AML-193 (cell line): ENCODE measurements at places on chromosomes 2 and 18.

DNA sequence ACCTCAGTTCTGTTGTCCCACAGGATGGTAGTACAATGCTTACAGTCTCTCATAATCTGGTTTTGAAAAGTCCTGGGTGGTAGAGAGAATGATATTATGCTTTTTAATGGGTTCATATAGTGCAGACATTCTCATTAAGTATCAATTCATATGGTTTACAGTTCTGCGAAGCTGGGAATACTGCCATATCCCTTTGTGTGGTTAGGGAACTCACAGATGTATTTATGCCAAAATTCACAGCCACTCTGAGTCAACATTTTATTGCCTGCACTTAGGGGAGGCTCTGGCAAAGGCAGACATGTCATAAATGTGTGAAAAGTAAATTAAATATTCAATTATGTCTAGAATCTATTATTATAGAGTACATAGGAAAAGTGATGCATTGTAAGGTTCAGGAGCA lies 808.2 kb downstream of the SUCLG1 start:
- DNase-seq: no peak

DNA sequence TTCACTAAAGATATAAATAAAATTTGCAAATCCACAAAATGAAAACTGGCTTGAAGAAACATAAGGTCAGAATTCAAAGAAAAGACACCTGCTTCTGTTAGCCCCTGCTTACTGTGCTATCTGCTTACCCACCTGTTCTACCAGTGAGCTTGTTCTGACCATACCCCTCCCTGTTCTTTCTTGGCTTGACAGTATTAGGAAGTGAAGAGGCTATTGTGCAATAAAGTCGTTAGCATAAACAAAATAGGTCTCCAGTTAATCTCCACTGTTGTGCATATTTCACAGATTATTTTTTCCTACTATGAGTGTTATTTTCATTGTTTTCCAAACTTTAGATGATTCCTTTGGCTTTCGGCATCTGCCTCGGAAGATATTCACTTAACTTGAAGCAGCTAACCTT lies 322.1 kb downstream of the CCDC85A start:
- no peak for DNase-seq

DNA sequence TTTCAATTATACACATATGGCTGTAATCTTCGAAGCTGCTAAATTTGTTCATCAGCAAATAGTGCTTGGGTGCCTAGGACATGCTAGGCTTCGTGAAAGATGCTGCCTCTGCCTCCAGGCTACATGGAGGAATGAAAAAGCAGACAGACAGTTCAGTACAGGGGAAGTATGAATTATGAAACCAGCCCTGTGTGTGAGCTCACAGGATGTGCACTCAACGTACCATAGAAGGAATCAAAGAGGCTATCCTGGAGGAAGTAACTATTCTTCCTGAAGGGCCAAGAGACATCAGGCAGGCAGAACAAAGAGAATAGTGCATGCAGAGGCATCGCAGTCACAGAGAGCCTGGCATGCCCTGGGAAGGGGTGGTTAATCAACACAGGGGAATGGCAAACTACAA lies 61.4 kb downstream of the DYM start:
- peak; percentile 83 for DNase-seq

GRCh38 chr18:37869051-37869450 lies 303.5 kb upstream of the CELF4 start:
- DNase-seq: no peak

GRCh38 chr18:32772581-32773381 lies at the start of gene KLHL14:
TSS of gene KLHL14 (minus strand) at chr18:32773023. CDS start at chr18:32770591, 2,432 bp downstream.
- DNase-seq: no peak

- no peak for DNase-seq
These were observed 2.0 kb downstream of the SNORC start for GRCh38 chr2:232871835-232872736.

DNA sequence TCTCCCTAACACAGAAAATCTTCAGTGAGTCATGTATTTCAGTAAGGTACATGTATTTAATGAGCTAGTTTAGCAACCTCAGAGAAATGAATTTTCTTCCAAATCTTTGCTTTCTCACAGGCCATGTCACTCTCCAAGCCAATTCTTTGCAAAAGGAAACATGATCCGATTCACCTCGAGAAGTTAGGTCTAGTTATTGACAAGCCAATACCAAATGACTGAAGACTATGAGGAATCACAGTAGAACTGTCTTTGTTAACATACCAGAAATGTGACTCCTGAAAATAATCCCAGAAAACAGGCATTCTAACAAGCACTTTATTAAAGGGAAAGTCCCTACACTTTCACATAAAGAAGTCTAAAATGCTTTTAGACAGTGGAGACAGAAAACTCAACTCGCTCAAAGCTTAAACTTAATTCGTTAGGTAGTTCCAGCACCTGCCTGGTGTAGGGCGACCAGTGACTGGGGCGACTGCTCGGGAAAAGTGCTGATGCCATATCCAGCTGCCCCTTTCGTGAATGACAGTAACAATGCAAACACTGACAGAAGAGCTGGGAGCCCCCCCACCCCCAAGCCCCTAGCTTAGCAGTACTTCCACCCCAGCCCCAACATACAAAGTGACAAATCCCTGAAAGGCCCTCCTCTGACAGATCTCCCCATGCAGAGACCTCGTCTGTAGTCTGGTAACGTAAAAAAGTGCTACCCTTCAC lies 1.8 kb downstream of the MEMO1 start:
- no peak for DNase-seq

DNA sequence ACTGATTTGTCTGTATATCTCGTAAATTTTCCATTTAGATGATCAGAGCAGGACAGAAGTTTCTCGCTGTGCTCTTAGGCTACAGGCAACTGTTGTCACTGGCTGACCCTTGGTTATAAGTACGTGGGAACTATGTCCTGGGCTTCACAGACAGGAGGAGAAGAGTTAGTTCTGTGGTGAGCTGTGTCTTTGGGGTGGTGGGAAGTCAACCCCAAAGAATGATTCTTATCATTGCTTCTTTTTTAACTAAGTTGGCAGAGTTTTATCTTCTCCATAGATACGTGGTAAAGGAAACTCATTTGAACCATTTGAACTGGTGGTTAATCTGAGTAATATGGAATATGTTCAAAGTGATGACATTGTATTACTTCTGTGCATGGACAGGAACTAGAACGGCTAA lies 230.6 kb upstream of the EPAS1 start:
- no peak for DNase-seq

- no peak for DNase-seq
These were observed 278.0 kb upstream of the KYNU start for GRCh38 chr2:142599504-142599903.

DNA sequence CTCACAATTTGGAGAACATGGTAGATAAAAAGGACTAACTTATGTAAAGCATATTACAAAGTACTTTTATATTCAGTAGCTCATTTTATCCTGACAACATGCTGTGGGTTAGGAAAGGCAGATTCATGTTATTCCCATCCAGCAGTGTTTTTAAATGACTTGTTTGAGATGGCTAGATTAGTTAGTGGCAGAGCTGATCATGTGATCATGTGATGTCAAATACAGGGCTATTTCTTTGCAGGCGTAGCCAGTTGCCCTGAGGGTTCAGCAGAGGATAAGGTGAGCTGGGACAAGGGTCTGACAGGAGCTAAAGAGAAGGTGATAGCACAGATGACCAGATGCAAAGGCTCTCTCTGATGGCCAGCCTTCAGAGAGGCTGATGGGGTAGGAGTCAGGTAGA lies 97.8 kb downstream of the ADD2 start:
- DNase-seq: no peak

GRCh38 chr2:62501794-62502500 lies 4.0 kb downstream of the TMEM17 start:
- peak; percentile 4 for DNase-seq

DNA sequence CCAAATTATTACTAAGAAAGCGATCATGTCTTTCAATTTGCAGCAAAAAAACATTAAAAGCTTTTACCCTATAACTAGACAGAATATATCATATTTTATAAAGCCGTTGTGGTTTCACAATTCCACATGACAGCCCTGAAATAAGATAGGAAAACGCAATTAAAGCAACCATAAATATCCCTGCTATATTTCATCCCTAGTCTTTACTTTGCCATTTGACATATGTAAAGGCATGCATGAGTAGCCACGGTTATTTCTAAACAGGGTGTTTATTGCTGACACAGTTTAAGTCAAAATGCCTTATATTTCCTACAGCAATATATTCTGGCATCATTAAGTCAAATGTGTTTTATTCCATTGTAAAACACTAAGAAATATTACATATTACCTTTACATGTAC lies 239.9 kb downstream of the DSEL start:
- DNase-seq: no peak

- DNase-seq: peak; percentile 15
These were observed 82.7 kb downstream of the ORC4 start for GRCh38 chr2:147937744-147938349.

- DNase-seq: no peak
These were observed 35.6 kb upstream of the NDUFV2 start for GRCh38 chr18:9066817-9067306.

GRCh38 chr2:134282629-134283400 lies 28.9 kb downstream of the MGAT5 start:
- DNase-seq: no peak

GRCh38 chr2:205364261-205364660 lies 318.0 kb upstream of the NRP2 start:
- no peak for DNase-seq

GRCh38 chr2:241066893-241067341 lies 35.2 kb downstream of the MTERF4 start:
- DNase-seq: no peak

DNA sequence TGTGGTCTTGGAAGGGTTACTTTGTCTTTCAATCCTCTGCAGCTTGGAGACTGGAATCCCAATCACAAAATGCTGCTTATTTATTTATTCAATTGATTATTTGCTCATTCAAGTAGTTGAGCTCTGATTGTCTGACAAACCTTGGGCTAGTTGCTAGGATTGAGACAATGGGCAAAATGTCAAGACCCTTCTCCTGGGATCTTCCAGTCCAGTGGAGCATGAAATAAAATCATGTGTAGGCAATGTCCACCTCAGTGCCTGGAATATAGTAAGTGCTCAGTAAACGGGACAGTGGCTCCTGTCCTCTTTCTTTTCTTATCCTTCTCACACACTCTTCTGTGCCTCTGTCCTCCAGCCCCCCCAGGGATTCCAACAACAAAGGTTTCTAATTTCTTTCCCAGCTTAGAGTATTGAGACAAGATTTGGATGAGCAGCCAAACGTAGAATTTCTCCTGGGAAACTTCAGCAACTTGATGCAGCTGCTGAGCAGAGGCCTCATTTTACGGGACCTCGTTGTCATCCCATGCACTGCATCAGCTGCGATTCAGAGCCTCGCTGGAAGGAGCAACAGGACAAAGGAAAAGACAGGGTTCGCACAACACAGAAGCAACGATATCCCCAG lies 545.0 kb downstream of the SOX11 start:
- DNase-seq: no peak

GRCh38 chr2:239495791-239496233 lies 95.0 kb upstream of the HDAC4 start:
- no peak for DNase-seq

- DNase-seq: no peak
These were observed 535.1 kb downstream of the TMX3 start for GRCh38 chr18:68179811-68180210.

DNA sequence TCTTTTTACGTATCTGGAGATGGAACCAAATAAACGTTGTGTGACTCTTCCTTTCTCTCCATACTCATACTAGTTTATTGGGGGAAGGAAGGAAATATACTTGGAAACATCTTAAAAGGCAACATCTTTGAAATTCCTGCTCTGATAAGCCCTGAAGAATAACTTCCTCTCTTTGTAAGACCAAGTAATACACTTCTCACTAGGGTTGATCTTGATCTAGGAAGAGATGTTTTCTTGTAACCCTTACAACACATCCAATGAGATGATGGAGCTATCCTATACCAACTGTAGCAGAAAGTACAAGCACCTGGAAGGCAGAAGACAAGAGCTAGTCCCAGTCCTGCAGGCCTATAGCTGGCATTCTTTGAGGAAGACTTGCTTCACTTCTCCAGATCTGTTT lies 2.0 kb downstream of the ANKRD44 start:
- DNase-seq: peak; percentile 27

DNA sequence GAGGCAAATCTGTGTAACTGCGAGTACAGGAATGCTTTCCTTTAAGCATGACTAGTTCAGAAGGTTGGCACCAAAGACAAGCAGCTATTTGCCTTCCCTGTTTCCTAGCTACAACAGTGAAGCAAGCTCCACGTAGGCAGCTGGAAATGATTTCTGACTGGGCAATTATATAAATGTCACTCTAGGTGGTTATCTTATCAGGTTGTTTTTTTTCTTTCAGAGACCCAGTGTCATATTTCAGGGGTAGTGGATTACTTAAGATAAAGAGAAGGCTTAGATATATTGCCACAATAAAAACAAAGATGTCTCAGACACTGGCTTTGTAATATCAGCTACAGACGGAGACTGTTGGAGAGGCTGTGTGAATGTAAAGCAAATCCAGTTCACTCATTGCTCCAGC lies 748.9 kb upstream of the NXPH2 start:
- DNase-seq: no peak

DNA sequence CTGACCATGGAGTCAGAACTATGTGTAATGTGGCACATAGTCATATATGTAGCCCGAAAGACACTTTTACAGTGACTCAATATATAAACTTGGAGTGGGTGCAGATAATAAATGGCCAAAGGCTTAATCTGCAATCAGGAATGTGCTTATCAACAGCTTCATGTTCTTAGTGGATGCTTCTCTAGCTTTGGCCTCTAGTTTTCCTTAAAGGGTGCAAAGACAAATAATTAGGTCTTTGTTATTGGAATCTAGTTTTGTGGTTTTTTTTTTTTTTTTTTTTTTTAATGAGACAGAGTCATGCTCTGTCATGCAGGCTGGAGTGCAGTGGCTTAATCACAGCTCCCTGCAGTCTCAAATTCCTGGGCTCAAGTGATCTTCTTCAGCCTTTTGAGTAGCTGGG lies 625.6 kb downstream of the EPHA4 start:
- no peak for DNase-seq

GRCh38 chr2:86028766-86029381 lies 76.8 kb downstream of the POLR1A start:
- no peak for DNase-seq

GRCh38 chr2:42187886-42188285 lies 18.7 kb downstream of the EML4 start:
- no peak for DNase-seq

DNA sequence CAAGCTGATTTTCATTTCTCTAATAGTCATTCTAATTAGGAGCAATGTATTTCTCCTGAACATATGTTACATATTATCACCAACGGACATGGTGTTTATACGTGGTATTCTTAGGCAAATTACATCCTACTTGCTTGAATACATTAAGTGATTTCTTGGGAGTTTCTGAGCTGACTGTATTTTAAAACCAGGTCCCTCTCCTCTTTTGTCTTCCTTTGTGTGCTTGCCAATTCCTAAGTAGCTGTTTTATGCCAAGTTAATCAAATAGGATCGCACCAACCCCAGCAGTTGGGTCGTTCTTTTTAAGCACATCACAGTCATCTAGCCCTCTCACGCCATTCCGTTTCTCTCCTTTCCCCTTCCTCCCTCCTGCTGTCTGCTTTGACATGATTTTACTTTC lies 75.4 kb upstream of the MAP2 start:
- DNase-seq: no peak
